ENCODE measurements at places on chromosomes 3 and 15.
A peak's percentile ranks its signal among the peaks of the same experiment; 100 is the strongest.

DNA sequence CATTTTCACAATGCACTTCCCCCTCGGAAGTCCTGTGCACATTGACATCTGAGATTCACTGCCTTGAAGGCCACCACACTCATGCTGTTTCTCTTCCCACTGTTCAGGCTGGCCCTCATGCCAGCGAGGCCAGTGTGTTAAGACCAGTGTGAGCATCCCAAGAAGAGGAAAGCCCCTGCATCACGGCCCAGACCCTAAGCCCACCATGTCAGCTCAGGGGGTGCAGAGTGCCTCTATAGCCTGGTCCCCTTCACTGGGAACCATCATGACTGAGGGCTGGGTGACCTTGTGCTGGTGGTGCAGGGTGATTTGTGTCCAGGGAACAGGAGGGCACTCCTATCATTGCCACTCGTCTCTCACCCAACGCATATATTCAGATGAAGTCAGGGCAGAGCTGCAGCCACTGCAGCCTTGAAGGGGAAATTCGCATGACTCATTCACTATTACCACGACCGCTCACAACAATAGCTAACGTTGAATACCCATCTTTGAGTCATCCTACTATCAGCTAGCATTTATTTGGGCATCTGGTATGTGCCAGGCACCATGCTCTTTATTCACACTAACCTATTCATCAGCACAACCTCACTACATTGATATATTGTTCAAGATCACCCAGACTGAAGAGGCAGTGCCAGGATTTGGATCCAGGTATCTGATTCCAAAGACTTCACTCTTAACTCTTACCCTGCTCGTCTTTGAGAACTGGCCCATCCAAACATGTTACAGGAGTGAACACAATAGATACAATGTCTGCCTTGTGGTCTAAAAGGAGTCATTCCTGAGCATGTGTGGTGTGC is 58.8 kb upstream of the SLC6A11 start:
- DNase-seq: no peak

- no peak for DNase-seq
Measured at GRCh38 chr3:35772381-35773015, 133.2 kb downstream of the ARPP21 start.

- DNase-seq: no peak
Measured at GRCh38 chr3:97232393-97233034, 418.1 kb downstream of the EPHA6 start.

GRCh38 chr3:168653255-168653654 is 557.5 kb upstream of the GOLIM4 start:
- no peak for DNase-seq

DNA sequence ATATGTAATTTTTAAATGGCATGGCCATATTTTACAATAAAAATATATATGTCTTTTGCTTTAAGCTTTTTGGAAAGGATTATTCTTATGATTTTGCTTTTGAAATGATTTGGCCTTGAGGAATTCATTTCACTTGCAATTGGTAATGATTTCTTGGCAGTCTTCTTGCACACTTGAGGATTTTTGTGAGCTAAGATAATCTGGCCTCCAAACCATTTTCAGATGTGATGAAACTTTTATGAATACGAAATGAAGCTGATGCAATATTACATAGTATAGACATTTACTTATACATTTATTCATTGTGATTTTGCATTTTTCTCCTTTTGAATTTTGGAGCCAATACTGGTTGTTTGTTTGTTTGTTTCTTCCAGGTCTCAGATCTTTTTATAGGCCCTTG is 6.4 kb upstream of the SH2D7 start:
- no peak for DNase-seq

DNA sequence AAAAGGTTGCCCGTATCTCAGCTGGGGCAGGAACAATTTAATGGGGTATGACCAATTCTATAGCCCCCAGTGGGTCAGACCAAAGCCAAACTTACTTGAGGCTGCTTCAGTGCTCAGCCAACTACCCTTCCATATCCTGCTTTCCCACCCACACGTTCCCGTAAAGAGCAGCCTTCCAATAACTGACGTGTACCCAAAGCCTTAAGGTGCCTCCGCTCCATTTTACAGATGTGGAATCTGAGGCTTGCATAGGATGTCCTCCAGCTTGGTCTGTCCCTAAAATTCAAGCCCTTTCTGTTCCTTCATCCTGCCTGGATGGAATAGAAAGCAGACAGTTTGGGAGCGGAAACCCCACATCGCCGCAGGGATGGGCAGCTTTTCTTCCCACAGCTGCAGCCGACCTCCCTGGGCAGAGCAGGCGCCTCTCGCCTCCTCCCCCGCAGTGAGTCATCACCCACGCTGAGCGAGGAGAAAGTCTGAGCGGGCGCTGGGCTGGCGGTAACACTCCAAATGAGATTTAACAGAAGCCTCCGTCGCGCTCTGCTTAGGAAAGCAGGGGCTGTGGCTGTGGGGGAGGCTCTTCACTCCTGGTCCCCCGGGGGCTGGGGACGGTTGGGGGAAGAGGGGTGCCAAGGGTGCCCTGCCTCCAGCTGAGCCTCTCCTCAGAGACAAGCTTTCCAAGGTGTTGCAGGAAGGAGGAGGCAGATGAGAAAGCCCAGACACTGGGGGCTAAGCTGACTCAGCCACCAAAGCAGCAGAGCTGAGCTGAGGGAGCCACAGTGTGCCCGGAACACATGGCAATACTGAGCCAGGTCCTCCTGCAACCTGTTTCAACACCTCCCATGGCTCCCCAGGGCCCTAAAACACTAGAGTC is 57.8 kb upstream of the HRH1 start:
- peak; percentile 76 for DNase-seq

- no peak for DNase-seq
Measured at GRCh38 chr3:104717828-104718196, 648.9 kb upstream of the ALCAM start.

DNA sequence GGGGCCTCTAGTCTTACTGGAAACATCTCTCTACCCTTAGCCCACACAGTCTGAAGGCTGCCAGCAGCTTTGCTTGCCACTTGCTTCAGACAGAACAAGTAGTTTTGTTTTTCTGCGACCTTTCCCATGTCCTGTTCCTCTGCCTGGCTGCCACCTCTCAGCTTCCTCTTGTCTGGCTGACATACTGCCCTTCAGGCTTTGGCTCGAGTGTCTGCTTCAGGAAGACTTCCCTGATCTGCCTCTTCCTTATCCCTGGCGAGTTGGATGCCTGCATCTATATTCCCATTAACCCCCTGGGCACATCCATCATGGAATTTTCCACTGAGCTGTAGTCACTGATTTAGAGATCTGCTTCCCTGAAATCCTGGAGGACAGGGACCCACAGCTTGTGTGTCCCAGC is 25.1 kb upstream of the CPNE9 start:
- DNase-seq: no peak

DNA sequence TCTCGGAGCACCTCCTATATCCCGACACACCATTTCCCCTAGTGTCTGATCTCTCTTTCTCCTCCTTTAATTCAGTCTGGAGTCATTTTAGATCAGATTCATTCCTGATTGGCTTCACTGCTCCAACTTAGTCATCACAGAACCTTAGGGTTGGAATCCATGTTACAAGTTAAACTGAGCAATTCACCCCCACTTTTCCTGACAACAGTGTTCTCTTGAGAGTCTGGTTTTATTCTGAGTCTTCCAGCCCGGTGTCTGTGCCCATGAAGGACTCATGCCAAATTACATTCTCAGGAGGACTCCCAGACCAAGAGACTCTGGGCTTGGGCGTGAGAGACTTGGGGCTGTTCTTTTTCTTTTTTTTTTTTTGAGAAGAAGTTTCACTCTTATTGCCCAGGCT is 57.5 kb downstream of the LPP start:
- DNase-seq: no peak

DNA sequence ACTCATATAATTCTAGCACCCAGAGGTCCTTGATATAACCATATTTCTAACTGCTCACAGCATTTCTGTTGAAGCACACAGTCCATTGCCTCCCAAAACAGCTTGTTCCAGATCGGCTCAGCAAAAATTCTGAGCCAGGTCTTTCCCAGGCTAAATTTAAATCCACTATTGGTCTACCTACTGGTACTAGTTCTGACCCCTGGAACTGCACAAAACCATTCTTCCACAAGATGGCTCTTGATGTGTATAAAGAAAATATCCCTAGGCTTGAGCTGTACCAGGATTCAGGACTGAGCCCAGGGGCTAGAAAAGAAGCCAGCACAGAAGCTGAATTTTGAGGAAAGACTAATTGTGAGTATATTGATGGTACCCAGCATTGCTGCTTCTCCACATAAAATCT is 75.4 kb upstream of the ABHD17C start:
- no peak for DNase-seq

GRCh38 chr3:172536993-172537419 is 13.8 kb upstream of the TNFSF10 start:
- no peak for DNase-seq

DNA sequence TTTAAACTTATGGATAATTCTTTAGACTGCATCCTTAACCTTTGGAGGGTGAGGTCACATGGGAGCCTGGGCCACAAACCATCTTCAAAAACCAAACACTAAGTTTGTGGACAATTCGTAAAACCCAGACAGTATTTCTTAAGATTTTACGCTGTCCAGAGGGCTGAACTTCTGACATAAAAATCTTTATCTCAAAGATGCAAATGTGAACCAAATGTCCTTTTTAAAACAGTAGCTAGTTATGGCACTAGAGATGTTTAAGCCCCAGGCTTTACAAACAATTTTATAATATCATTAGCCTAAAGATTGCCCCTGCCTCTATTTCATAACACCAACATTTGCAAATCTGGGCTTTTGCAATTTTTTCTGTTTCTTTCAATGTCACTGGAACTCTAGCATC is 287.2 kb downstream of the SATB1 start:
- DNase-seq: no peak

- DNase-seq: no peak
Measured at GRCh38 chr3:87036671-87037070, 45.7 kb upstream of the VGLL3 start.

- no peak for DNase-seq
Measured at GRCh38 chr3:182400838-182401237, 392.5 kb upstream of the ATP11B start.

- DNase-seq: no peak
Measured at GRCh38 chr15:87591582-87591981, 665.0 kb downstream of the NTRK3 start.

DNA sequence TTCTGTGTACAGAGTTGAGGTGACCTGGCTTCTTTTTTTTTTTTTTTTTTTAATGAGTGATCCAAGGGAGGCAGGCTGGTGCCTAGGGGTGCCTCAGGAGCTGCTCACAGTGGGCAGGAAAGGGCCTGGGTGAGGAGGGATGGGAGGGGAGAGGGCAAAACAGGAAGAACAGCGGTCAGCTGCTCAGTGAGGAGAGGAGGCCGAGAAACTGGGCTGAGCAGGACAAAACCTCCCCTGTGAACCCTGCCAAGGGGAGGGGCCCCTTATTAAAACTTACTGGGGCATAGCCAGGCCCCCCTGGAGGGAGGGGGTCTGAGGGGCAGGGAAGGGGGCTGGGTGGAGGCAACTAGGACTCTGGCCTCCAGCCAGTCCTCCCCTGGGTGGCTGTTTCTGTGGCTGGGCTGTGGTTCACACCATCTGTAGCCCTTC is 3.5 kb downstream of the PLEKHO2 start:
- DNase-seq: no peak

GRCh38 chr3:196737655-196738054 is 2.0 kb upstream of the PAK2 start:
- DNase-seq: no peak

GRCh38 chr15:48842501-48842900 is 31.6 kb upstream of the CEP152 start:
- no peak for DNase-seq

DNA sequence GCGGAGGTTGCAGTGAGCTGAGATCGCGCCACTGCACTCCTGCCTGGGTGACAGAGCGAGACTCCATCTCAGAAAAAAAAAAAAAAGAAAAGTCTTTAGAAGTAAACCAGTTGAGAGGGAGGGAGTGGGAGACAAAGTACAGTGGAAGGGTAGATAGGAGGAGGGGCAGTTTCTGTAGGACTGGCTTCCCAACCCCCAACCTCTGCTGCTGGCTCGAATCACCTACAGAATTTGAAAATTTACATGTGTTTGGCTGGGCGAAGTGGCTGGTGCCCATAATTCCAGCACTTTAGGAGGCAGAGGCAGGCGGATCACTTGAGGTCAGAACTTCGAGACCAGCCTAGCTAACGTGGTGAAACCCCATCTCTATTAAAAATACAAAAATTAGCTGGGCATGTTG is 24.1 kb upstream of the SEMA4B start:
- no peak for DNase-seq

DNA sequence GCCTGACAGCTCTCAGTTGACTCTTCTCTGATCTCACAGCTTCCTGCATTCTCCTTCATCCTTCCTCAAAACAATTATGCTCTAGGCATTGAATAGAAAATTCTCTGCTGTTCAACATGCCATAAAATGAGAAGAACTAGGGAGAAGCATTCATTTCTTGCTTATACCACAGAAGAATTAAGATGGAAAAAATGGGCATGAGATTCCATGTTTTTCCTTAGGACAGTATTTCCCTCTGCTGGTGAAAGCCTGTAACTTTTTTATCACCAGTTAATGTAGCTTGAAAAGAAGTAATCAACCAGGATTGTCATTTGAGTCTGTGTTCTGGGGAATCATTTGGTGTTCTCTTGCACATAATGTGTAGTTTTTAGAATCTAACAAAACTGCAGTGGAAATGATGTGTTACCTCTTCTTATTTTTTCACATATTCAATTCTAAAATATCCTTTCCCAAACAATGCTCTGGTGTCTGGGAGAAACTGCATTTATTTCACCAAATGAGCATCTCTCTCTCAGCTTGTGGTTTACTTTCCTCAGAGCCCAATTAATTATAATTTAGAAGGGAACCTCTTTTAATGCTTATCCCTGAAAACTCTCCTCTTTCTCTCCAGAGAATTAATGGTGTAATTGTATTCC is 92.8 kb upstream of the DCBLD2 start:
- DNase-seq: no peak

- no peak for DNase-seq
Measured at GRCh38 chr3:104628185-104628789, 738.4 kb upstream of the ALCAM start.

GRCh38 chr3:68088636-68089035 is 434.2 kb upstream of the SUCLG2 start:
- no peak for DNase-seq

GRCh38 chr3:25654576-25654975 is 10.1 kb downstream of the TOP2B start:
- DNase-seq: no peak

DNA sequence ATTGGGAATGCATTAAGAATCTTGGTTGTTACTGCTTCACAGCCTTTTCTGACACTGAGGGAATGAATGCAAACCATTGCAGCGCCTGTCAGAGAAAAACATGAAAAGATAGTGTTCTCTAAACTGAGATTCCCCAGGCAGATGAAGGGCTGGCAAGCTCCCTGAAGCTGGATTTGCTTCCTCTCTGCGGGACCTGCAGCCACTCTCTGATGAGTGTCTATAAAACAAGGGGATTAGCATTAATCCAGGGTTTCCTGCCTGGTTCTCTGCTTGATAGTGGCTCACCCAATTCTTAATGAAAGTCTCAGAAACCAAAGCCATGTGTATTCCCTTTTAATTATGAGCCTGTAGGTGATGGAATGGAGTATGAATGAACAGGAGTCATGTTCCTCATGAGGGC is 344.3 kb upstream of the UMPS start:
- DNase-seq: no peak

- DNase-seq: no peak
Measured at GRCh38 chr15:84973492-84974460, 7.9 kb upstream of the PDE8A start.

Measured in stimulated activated CD4-positive, alpha-beta T cell treated with anti-CD3 and anti-CD28 coated beads, Interleukin-4, amount 100 ng/mL, for 24 hours (primary cell).